Activated T-cell treated with anti-CD3 and anti-CD28 coated beads, Interleukin-2, amount 50 U/mL, for 72 hours (primary cell): ENCODE measurements at places on chromosomes 2 and 18.

- no peak for DNase-seq
These were observed 153.6 kb downstream of the NCKAP5 start for GRCh38 chr2:133414486-133415209.

DNA sequence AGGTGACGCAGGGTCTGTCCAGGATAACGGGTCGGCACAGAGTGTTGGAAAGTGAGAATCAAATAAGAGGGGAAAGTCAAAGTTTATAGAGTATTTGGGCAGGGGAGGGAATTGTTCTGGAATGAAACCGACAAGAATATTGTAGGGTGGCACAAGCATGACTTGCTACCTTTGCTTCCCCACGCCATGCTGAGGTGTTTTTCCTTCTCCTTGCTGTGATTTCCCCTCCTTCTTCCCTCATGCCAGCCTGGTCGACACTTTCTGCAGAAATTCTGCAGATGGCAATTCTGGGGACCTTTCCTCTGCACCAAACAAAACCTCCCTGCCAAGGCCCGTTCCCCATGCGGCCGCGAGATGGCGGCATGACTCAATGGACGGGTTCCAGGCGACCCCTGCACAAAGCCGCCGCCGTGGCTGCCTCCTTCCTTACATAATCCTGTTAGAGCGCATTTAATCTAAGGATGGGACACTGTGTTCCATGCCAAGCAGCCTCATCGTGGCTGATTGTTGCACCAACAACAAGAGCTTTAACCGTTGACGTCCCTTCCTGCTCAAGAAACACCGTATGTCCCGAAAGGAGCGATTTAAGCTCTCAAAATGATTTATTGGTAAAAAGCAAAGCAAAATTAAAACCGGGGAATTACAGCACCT is at the start of gene MRO:
Gene MRO, minus strand, starts transcription at position 289 of the 651 bp plus-strand sequence. CDS start 10,616 bp downstream, outside the sequence.
- DNase-seq = peak; percentile 83

GRCh38 chr2:234019896-234020295 is 30.6 kb upstream of the SPP2 start:
- DNase-seq = no peak

DNA sequence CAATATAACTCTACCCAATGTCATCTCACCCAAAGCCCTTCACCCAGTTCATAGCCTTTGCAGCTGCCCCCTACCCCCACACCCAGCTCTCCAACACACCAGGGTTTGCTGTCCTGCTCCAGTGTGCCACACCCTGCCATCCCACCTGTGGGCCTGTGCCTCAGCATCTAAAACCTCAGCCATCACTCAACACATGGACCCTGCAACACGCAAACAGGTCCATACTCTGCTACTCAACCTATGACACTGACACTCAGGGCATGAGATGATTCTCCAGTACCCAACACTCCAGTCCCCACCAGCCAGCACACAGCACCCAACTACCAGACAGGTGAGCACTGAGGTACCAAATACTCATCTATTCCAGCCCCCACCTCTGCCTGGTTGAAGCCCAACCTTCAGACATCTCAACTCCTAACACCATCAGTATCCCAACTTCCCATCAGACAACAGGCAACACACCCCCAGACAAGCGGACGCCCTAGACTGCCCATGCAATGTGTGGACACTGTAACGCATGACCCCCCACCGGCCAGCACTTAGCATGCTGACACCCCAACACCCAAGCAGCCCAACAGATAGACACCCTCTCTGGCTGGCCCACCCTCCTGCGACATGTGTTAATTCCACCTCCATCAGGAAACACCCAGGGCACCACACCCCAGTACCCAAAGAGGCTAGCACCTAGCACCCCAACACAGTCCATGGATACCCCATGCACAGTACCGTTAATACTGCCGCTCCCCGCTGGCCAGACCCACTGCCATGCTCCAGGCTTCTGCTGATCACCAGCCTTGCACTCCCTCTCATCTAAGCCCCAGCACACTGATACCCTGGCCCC is 25.0 kb downstream of the ZAP70 start:
- DNase-seq = no peak

DNA sequence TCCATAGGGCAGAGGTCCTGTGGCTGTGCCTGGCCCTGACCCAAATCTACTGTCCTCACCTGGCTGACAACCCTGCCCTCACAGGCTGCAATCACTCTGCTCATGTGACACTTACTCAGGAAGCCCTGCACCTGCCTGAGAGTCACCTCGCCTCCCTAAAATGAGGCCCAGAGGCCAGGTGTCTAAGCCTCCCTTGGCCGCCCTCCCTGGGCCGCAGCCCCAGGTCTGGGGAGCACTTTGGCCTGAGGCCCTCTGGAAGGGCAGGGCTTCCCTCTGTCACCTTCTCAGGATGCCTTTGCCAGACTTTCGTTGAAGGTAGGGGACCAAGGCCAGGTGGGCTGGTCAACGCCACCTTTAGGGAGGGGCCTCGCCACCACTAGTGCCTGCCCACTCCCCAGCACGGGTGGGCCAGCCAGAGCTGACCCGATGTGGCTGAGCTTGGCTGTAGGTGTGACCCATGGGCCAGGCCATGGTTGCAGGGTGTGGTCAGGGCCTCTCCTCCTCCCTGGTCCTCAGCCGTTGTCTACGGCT is 6.1 kb upstream of the GPC1 start:
- DNase-seq = no peak

- DNase-seq = no peak
These were observed 12.6 kb downstream of the NT5DC4 start for GRCh38 chr2:112733456-112733855.

GRCh38 chr2:13018490-13018889 is 301.8 kb downstream of the TRIB2 start:
- no peak for DNase-seq

- peak; percentile 35 for DNase-seq
These were observed 625 bp upstream of the NBAS start for GRCh38 chr2:15561574-15562344.

- no peak for DNase-seq
These were observed 23.0 kb downstream of the RTP5 start for GRCh38 chr2:241892299-241893137.

- no peak for DNase-seq
These were observed at the start of gene KLHL41 for GRCh38 chr2:169509298-169509885. KLHL41 (plus strand) TSS chr2:169509702; CDS start chr2:169509779, 77 bp downstream.

- no peak for DNase-seq
These were observed 164.6 kb downstream of the CTIF start for GRCh38 chr18:48703418-48703817.

- DNase-seq = no peak
These were observed 42.9 kb downstream of the MEX3C start for GRCh38 chr18:51154431-51155063.

- DNase-seq = no peak
These were observed 17.6 kb downstream of the PRKCE start for GRCh38 chr2:45669032-45669486.
